Prostate gland (tissue), 2 donors: ENCODE measurements at places on chromosomes 3 and 15.

- H3K4me3 ChIP-seq = no peak overlapping the region
- no peaks in the 10 kb centered on the region for H3K4me1 ChIP-seq
- no peaks in the 10 kb centered on the region for H3K27me3 ChIP-seq
- H3K36me3 ChIP-seq = no peaks in the 10 kb centered on the region
- no peak for DNase-seq
Observed at GRCh38 chr3:48067271-48067670, 51.1 kb upstream of the MAP4 start.

GRCh38 chr3:39216176-39216790 is 23.9 kb upstream of the XIRP1 start:
- H3K27me3 ChIP-seq = no peaks in the 10 kb centered on the region
- H3K27ac ChIP-seq = no peak overlapping the region
- no peak overlapping the region for H3K4me3 ChIP-seq
- no peak for DNase-seq
- H3K4me1 ChIP-seq = no peaks in the 10 kb centered on the region

GRCh38 chr3:136862617-136863322 is 762 bp downstream of the NCK1 start:
- no peaks in the 10 kb centered on the region for H3K27me3 ChIP-seq
- peak overlapping the region; percentile 97 for H3K27ac ChIP-seq
- no peaks in the 10 kb centered on the region for H3K4me1 ChIP-seq
- no peaks in the 10 kb centered on the region for H3K36me3 ChIP-seq
- H3K4me3 ChIP-seq = peak overlapping the region; percentile 93
- DNase-seq = peak; percentile 63

DNA sequence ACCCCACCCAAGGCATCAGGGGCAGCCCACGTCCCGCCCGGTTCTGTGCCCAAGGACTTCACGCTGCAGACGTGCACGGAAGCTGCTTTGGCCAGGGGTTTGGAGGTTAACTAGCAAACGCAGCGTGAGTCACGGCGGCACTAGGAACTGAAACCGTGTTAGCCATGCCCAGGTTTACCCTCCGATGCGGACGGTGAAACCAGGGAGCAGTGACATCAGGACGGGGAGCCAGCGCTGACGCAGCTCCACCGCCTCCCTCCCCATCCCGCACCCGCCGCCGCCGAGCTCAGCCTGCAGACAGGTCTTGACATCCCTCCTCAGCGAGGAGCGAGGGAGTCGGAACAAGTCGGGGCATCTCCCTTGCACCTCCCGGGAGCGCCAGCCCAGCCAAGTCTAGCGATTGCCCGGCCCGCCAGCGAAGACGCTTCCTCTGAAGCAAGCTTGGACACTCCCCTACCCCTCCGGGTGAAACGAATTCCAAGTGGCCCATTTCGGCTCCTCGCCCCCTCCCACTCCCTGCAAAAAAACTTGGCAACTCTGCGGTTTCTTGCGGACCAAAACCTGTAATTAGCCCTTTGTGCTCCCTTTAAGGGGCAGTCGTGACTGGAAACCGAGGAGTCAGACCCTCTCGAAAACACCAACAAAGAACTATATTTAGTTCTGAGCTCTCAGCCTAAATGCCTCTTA is 1.4 kb upstream of the RAP2B start:
- no peaks in the 10 kb centered on the region for H3K27me3 ChIP-seq
- peak overlapping the region; percentile 83 for H3K4me3 ChIP-seq
- peak overlapping the region; percentile 86 for H3K27ac ChIP-seq
- peak; percentile 89 for DNase-seq
- H3K4me1 ChIP-seq = no peaks in the 10 kb centered on the region

GRCh38 chr3:160226026-160226907 is 1.0 kb downstream of the C3orf80 start:
- H3K4me3 ChIP-seq = peak overlapping the region; percentile 37
- H3K27ac ChIP-seq = no peak overlapping the region
- H3K4me1 ChIP-seq = no peaks in the 10 kb centered on the region
- H3K36me3 ChIP-seq = no peaks in the 10 kb centered on the region
- DNase-seq = no peak

GRCh38 chr3:86785386-86785785 is 205.6 kb downstream of the VGLL3 start:
- DNase-seq = no peak
- no peaks in the 10 kb centered on the region for H3K4me1 ChIP-seq
- H3K27me3 ChIP-seq = no peaks in the 10 kb centered on the region
- no peak overlapping the region for H3K27ac ChIP-seq
- no peak overlapping the region for H3K4me3 ChIP-seq
- no peaks in the 10 kb centered on the region for H3K36me3 ChIP-seq

GRCh38 chr3:40753951-40754350 is 229.2 kb downstream of the ZNF621 start:
- H3K27ac ChIP-seq = no peak overlapping the region
- no peaks in the 10 kb centered on the region for H3K27me3 ChIP-seq
- H3K4me3 ChIP-seq = no peak overlapping the region
- no peaks in the 10 kb centered on the region for H3K4me1 ChIP-seq
- peak; percentile 10 for DNase-seq

GRCh38 chr15:62059816-62060112 is 483 bp downstream of the VPS13C start:
- peak overlapping the region; percentile 75 for H3K4me3 ChIP-seq
- peak overlapping the region; percentile 89 for H3K27ac ChIP-seq
- peak; percentile 23 for DNase-seq
- no peaks in the 10 kb centered on the region for H3K27me3 ChIP-seq
- H3K4me1 ChIP-seq = no peaks in the 10 kb centered on the region
- H3K36me3 ChIP-seq = no peaks in the 10 kb centered on the region

GRCh38 chr3:171262431-171262830 is 197.8 kb downstream of the TNIK start:
- no peaks in the 10 kb centered on the region for H3K27me3 ChIP-seq
- H3K4me3 ChIP-seq = no peak overlapping the region
- H3K36me3 ChIP-seq = no peaks in the 10 kb centered on the region
- H3K27ac ChIP-seq = no peak overlapping the region

DNA sequence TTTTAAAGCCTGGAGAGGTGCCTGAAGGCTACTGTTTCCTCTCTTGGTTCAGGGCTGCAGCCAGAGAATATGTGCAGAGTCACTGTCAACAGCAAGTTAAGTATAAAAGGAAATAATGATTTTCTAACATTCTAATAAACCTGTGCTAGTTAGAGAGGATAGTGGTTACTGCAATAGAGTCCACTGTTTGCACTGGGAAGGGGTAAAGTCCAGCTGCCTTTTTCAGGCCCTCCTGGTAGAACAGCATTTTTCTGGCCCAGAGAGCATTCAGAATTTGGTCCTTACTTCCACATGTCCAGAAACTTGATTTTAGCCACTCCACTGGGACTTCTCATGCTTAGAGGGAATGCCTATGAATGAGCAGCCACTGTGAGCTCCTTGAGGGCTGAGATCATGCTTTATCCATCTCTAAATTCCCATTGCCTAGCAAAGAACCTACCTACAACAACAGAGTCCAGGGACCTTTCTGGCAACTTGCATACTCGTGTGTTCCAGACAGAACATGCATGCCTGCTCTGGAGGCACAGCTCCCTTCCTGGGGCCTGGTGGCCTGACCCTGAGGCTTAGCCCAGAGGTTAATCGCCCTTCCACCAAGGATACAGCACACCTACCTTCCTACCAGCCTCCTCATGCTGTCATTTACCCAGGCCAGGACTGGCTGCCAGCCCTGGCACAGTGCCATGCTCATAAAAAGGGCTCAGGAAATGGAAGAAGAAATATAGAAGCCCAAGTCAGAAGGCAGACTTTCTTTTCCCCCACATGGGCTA is 50.3 kb upstream of the ATP13A3 start:
- peak; percentile 83 for DNase-seq
- H3K27me3 ChIP-seq = no peaks in the 10 kb centered on the region
- H3K36me3 ChIP-seq = no peaks in the 10 kb centered on the region
- peaks cover 3% of the 10 kb centered on the region for H3K4me1 ChIP-seq
- H3K4me3 ChIP-seq = no peak overlapping the region

GRCh38 chr15:25061808-25062550 is 107.2 kb downstream of the SNRPN start:
- no peak overlapping the region for H3K4me3 ChIP-seq
- H3K27ac ChIP-seq = no peak overlapping the region
- no peak for DNase-seq
- H3K4me1 ChIP-seq = no peaks in the 10 kb centered on the region
- H3K27me3 ChIP-seq = no peaks in the 10 kb centered on the region

DNA sequence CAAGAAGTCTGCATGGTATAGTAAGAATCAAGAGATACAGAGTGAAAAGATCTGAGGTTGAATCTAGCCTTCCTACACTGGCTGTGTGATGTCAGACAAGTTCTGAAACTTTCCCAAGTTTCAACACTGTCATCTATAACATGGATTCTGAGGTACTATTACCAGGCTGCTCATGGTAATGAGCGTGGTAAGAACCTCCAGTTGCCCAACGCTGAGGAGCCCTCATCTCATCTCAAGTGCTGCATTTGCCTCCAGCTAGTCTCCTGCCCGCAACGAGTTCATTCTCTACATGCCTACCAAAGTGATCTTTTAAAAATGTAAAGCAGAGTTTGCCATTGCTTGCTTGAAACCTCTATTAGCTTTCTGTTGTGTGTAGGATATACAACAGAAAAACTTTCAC is 168.1 kb downstream of the NEK11 start:
- H3K27ac ChIP-seq = no peak overlapping the region
- no peaks in the 10 kb centered on the region for H3K27me3 ChIP-seq
- DNase-seq = no peak
- H3K4me1 ChIP-seq = no peaks in the 10 kb centered on the region
- no peak overlapping the region for H3K4me3 ChIP-seq

GRCh38 chr3:47877290-47877689 is 74.4 kb downstream of the DHX30 start:
- DNase-seq = no peak
- H3K4me3 ChIP-seq = no peak overlapping the region
- no peaks in the 10 kb centered on the region for H3K4me1 ChIP-seq
- no peak overlapping the region for H3K27ac ChIP-seq
- no peaks in the 10 kb centered on the region for H3K36me3 ChIP-seq

DNA sequence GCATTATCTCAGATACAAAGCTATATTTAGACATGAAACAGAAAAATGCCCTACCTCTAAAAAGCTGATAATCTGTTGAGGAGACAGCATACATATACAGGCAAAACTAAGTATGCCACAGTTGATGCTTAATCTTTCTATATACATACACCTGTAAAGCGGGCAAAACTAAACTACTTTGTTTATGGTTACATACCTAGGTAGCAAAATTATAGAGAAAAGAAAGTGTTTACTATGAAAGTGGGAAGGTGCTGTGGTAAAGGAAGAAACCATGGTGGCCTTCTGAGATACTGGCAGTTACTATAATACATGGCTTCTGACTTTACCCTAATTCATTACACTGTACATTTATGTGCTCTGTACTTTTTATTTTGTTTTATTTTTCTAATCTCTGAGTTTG is 36.0 kb upstream of the NR1I2 start:
- no peak overlapping the region for H3K4me3 ChIP-seq
- no peaks in the 10 kb centered on the region for H3K4me1 ChIP-seq
- no peaks in the 10 kb centered on the region for H3K27me3 ChIP-seq
- no peaks in the 10 kb centered on the region for H3K36me3 ChIP-seq

DNA sequence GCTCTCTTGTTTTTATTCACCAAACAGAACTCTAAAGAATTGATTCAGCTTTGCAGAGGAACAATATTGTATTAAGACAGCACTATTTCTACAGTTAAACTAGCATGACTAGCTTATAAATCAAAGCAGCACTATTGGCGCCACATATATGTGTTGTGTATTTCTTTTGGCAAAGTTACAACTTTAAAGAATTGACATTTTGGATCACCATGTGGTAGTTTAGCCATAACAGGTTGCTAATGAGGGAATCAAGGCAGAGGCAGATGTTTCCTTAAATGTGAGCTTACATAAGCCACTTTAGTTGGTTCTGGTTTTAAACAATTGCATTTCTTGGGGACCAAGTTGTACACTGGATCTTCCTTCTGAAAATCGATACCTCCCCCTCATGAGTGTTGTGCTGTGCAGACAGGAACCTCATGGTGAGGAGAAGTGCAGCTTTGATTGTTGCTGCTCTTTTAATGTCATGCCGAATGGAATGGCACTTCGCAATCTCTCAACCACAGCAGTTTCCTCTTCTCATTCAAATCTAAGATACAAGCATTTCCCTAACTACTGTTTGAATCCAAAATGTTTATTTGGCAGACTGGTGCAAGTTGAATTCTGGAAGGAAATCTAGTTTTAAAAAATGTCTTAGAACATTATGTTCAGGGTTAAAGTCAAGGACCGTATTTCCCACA is 151.2 kb downstream of the MYRIP start:
- H3K4me1 ChIP-seq = no peaks in the 10 kb centered on the region
- no peak overlapping the region for H3K4me3 ChIP-seq
- H3K27ac ChIP-seq = no peak overlapping the region

- DNase-seq = no peak
- H3K4me3 ChIP-seq = no peak overlapping the region
- no peaks in the 10 kb centered on the region for H3K27me3 ChIP-seq
- H3K27ac ChIP-seq = no peak overlapping the region
- no peaks in the 10 kb centered on the region for H3K36me3 ChIP-seq
Observed at GRCh38 chr3:132542577-132542976, 54.5 kb upstream of the ACKR4 start.

GRCh38 chr3:55816794-55817576 is 329.9 kb upstream of the WNT5A start:
- H3K36me3 ChIP-seq = no peaks in the 10 kb centered on the region
- H3K4me1 ChIP-seq = no peaks in the 10 kb centered on the region
- no peak for DNase-seq
- no peak overlapping the region for H3K27ac ChIP-seq

- no peaks in the 10 kb centered on the region for H3K27me3 ChIP-seq
- H3K4me1 ChIP-seq = no peaks in the 10 kb centered on the region
- DNase-seq = peak; percentile 61
Observed at GRCh38 chr3:88203642-88204055, 53.9 kb downstream of the C3orf38 start.

DNA sequence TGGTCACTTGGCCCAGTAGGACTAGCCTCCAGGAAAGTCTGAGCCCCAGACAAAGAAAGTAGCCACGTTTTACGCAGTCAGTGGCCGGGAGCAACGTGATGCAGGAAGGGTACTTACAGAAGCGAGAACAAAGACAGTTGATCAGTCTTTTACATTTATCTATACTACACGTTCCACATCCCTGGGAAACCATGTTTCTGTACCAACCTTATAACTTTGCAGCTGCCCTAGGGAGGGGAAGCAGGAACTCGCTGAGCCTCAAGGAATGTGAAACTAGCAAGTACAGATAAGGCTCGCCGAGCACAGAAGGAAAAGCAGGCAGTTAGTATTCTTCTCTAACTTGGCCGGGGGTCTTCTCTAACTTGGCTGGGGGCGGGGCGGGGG is 3.4 kb upstream of the KNL1 start:
- DNase-seq = no peak
- H3K27ac ChIP-seq = no peak overlapping the region
- no peaks in the 10 kb centered on the region for H3K27me3 ChIP-seq
- H3K4me1 ChIP-seq = no peaks in the 10 kb centered on the region
- H3K36me3 ChIP-seq = no peaks in the 10 kb centered on the region

GRCh38 chr15:99412082-99412481 is 153.7 kb upstream of the MEF2A start:
- no peak for DNase-seq
- H3K4me3 ChIP-seq = no peak overlapping the region
- H3K27ac ChIP-seq = no peak overlapping the region
